Activated CD8-positive, alpha-beta memory T cell treated with anti-CD3 and anti-CD28 coated beads for 4 hours (primary cell): ENCODE measurements at places on chromosomes 13 and 19.

DNA sequence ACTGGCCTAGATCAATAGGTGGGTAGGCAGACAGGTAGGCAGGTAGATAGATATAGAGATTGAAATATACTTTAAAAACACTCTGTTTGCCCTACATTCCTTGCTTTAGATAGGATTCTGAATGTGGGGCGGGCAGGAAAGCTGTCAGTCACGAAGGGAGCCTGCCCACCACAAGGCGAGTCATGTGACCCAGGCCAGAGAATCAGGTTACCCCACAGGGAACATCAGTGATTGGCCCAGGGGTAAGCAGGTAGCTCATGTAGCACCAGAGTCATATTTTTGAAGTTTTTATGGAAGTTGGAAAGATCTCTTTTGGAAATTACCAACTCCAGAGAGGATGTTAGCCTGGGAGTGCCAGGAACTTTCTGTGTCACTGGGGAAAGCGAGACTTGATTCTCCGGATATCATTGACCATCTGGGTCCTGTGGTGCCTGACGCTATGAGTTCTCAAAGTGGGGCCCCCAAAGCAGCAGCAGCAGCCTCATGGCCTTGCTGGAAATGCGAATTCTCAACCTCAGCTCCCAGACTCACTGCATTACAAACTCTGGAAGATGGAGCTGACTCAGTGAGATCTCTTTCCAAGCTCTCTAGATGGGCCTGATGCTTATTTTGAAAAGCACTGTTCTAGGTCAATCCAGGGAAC lies 60.3 kb downstream of the IRS2 start:
- no peak for DNase-seq

DNA sequence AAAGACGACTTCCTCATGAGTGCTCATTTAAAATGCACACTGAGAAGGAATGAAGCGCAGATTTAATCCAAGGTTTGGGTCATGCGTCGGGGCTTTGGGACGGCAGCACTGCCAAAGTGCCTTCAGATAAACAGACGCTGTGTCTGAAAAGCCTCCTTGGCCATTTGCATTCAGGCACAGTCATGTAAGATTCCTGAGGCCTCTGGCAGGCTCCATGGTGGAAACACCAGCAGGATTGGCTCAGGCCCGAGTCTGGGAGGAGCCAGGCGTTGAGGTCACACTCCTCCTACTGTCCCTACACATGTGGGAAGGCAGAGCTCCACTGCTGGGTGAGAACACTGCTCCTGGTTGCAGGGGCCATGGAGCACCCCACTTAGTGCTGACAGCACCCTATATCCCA lies 113.3 kb upstream of the KL start:
- no peak for DNase-seq

GRCh38 chr13:69571606-69572323 lies 535.9 kb upstream of the ATXN8OS start:
- no peak for DNase-seq

DNA sequence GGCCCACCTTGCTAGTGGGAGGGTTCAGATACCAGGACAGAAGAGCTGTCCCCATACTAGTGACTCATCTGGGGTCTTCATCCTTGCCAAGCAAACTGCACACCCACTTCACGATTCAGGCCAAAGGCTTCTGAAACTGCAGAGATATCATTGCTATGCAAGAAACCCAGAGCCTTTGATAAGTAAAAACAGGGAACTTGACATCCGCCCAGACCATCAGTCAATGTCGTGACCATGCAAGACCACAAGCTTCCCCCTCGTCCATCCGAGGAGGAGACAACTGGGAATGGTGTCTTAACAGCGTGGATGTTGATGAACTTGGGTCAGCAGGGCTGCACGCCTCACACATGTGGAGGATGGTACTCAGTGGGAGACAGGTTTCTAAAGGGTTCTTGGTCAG lies 58.0 kb downstream of the ABCC4 start:
- no peak for DNase-seq

DNA sequence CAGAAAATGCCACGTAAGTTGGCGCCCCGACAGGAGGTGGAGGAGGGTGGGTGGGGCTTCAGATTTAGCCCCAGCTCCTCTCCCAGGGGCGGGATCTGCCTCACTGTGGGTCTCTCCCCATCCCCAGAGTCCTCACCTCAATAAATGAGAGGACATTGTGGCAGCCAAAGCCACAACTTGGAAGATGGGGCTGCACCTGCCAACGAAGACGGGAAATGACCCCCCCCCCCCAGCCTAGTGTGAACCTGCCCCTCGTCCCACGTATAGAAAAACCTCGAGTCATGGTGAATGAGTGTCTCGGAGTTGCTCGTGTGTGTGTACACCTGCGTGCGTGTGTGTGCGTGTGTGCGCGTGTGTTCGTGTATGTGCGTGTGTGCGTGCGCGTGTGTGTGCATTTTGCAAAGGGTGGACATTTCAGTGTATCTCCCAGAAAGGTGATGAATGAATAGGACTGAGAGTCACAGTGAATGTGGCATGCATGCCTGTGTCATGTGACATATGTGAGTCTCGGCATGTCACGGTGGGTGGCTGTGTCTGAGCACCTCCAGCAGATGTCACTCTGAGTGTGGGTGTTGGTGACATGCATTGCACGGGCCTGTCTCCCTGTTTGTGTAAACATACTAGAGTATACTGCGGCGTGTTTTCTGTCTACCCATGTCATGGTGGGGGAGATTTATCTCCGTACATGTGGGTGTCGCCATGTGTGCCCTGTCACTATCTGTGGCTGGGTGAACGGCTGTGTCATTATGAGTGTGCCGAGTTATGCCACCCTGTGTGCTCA lies 1.5 kb upstream of the TRAPPC5 start:
- peak; percentile 62 for DNase-seq

- no peak for DNase-seq
These were observed 19.7 kb upstream of the GTF3A start for GRCh38 chr13:27404680-27405079.

GRCh38 chr19:29086182-29086581 lies 126.8 kb downstream of the UQCRFS1 start:
- DNase-seq: no peak

DNA sequence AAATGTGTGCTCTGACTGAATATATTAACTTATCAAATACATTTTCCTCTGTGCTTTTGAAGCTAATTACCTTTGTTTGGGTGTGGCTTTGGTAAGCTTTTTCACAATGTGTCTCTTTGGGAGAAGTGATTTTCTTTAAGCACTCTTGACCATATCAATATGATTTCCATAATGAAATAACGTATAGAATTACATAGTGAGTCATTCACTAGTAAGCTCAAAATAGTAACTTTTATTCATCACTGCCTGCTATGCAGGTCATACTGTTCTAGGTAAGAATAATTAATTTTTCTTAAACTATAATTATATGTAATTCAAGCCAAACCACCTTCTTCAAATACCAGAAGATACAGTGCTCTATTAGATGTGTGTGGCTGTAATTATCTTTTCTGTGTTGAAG lies 480.7 kb downstream of the MYO16 start:
- DNase-seq: no peak

- no peak for DNase-seq
These were observed 67.8 kb upstream of the CSNK1A1L start for GRCh38 chr13:37173214-37173613.

GRCh38 chr13:48902368-48902767 lies 73.3 kb upstream of the FNDC3A start:
- DNase-seq: no peak

- no peak for DNase-seq
These were observed 159.7 kb upstream of the TSC22D1 start for GRCh38 chr13:44735806-44736205.

DNA sequence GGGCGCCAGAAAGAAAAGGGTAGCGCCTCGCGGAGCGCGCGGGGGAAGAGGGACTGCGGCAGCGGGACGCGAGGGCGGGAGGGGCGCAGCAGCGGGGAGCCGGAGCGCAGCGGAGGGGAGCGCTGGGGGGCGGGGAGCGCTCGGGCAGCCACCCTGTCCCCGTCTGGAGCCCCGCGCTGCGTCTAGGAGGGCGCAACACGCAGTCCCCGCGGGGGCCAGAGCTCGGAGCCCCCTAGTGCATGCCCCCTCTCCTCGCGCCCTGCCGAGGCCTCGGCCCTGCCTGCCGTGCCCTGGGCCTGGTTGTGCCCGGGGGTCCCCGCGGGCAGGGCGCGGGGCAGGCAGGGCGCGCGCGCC lies 37.9 kb downstream of the SOX1 start:
- no peak for DNase-seq
